ENCODE measurements at places on chromosomes 5 and 9. TPM values are rescaled to one million over a fixed set of nuclear protein-coding genes. Genes with fewer than 3 reads are reported as not detected.

- DNase-seq = no peak
These were observed 1.0 kb downstream of the FAM221B start for GRCh38 chr9:35827486-35827885.

DNA sequence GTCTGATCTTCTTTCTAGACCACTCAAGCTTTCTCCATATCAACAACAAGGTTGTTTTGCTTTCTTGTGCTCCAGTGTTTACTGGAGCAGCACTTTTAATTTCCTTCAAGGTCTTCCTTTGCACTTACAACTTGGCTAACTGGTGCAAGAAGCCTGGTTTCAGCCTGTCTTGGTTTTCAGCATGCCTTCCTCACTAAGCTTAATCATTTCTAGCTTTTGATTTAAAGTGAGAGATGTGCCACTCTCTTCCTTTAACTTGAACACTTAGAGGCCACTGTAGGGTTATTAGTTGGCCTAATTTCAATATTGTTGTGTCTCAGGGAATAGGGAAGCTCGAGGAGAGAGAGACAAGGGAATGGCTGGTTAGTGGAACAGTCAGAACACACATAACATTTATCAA, 13.4 kb downstream of the AK3 start:
- DNase-seq = no peak

GRCh38 chr5:90645024-90645610, 86.5 kb downstream of the ADGRV1 start:
- no peak for DNase-seq

- DNase-seq = no peak
These were observed 125.7 kb downstream of the SEMA6A start for GRCh38 chr5:116448870-116449427.

DNA sequence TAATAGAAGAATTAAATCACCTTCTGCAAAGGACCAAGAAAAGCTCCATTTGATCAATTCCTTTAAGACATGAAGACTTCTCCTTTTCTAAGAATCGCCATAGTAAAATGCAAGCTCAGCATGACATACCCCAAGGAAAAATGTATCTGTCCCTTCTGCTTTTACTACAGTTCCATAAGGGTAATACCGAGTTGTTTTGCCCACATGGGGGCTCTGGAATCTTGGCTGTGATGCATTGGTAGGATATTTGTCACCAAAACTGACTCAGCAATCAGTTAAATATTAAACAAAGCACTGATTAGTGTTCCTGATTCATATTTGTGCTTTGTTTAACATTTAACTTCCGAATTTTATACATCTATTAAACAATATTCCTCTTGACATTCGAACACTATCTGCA, 24.3 kb upstream of the KCNIP1 start:
- no peak for DNase-seq

- no peak for DNase-seq
These were observed 303.6 kb upstream of the ZNF608 start for GRCh38 chr5:125049721-125050702.

GRCh38 chr5:109690242-109690974, 681 bp downstream of the MAN2A1 start:
- peak; percentile 55 for DNase-seq

GRCh38 chr9:111926421-111926875, 29.8 kb downstream of the UGCG start:
- DNase-seq = no peak

GRCh38 chr9:127654619-127655018, 42.5 kb downstream of the STXBP1 start:
- DNase-seq = no peak

DNA sequence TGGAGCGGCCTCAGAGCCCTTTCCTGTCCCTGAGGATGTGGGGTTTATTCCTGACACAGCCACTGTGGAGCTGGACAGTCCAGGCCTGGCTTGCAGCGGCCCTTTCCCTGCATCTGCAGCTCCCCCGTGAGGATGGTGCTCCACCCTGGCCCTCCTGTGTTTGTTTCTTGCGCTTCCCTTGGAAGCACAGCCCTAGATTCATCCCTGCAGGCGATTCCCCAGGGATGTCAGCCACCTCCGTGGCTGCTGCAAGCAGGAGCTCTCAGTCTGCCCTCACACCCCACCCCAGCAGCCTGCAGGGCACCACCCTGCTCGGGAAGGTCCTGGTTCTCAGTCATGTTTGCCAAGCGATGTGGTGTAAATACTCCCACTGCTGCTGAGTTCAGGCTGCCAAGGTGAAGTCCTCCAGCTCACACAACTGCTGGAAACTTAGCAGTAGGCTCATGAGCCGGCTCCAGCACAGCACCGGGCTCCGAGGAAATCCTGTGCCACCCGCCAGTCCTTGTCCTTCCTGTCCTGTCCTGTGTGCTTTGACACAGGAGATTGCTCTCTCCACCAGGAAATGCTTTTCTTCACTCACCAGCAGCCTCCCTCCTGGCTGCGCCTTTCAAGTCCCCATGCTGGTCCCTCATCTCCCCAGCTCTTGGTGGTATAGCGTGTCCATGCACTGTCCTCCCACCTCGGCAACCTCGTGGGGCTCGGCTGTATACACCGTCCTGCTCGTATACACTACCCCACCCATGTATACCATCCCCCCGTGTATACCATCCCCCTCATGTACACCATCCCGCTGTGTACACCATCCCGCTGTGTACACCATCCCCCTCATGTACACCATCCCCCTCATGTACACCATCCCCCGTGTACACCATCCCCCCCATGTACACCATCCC, 16.2 kb downstream of the ROPN1L start:
- DNase-seq = no peak

- DNase-seq = no peak
These were observed 362.7 kb downstream of the OSTF1 start for GRCh38 chr9:75451045-75451444.

- DNase-seq = no peak
These were observed 20.7 kb downstream of the ITGA1 start for GRCh38 chr5:52808316-52808901.

GRCh38 chr9:123999661-124000060, 11.9 kb upstream of the LHX2 start:
- no peak for DNase-seq

- no peak for DNase-seq
These were observed 103.8 kb downstream of the MAP1B start for GRCh38 chr5:72210888-72211678.

- no peak for DNase-seq
These were observed 389.0 kb downstream of the TAF11L14 start for GRCh38 chr5:18023275-18023674.

GRCh38 chr5:119011186-119011585, 22.8 kb upstream of the DTWD2 start:
- DNase-seq = no peak

DNA sequence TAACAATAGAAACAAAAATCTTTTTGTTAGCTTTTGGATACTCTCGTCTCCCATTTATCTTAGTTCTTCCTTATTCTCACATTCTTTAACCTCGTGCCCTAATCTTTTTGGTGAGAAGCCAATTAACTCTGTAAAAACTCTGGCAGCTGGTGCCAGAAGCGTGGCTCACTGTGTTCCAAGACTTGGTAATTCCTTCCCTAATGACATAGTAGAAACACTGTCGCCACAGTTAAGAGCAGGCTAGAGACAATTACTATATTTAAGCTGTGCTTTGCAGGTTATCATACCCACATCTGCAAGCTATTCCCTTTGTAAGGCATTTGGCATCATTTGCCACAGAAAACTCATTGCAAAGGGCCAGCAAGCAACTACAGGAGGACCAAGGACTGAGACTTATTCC, 160.9 kb upstream of the PIK3R1 start:
- DNase-seq = no peak

GRCh38 chr9:127087411-127087810, 35.0 kb downstream of the ANGPTL2 start:
- no peak for DNase-seq

DNA sequence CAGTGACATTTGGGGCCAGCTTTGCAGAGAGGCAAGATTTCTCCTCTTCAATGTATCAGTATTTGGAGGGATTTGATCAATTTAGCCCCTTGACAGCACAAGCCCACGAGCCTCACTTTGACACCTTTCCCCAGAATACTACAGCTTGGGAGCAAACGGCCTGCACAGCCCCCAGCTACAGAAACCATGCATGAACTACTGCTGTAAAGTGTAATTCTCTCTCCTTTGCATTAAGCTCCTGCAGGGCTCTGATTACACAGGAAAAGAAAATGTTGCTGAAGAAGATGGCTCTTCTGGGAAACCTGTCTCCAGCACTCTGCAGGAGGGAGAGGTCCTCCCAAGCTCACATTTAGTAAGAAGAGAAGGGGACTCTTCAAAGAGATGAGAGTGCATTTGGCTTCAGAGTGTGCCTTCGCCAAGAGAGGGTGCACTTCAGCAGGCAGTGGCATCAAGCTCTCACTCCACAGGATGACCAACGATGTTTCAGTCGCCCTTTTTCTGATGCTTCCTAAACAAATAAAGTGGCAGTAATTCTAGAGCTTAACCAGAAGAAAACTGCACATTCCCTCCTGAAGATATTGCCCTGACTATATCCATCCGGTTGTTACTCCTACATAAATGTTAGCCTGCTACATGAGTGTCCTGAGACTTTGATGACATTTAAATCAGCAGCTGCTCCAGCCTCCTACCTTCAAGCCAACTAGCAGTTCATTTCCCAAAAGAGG, 272.2 kb downstream of the AUH start:
- no peak for DNase-seq

- DNase-seq = no peak
These were observed 37.4 kb downstream of the CSNK1G3 start for GRCh38 chr5:123549256-123549904.

- DNase-seq = no peak
These were observed 45.9 kb downstream of the MEGF9 start for GRCh38 chr9:120668399-120668798.

- no peak for DNase-seq
These were observed 4.1 kb downstream of the PTGS1 start for GRCh38 chr9:122374885-122375420.

GRCh38 chr5:157459715-157460599, at the start of gene NIPAL4:
TSS of gene NIPAL4 (plus strand) at chr5:157460213. CDS start at chr5:157460321, 108 bp downstream.
- DNase-seq = no peak

Gene TAF11L5
- polyA plus RNA-seq = not detected

Gene STPG3
- 1.0 TPM for polyA plus RNA-seq

Gene ARHGEF37
- polyA plus RNA-seq = 6.2 TPM

Gene MAPK9
- 40.2 TPM for polyA plus RNA-seq

Gene KCNV2
- 0.38 TPM for polyA plus RNA-seq

Gene F12
- polyA plus RNA-seq = 16.2 TPM

Gene HSPB3
- polyA plus RNA-seq = not detected

Gene SPATA9
- 2.1 TPM for polyA plus RNA-seq

Gene FKBP15
- polyA plus RNA-seq = 33.6 TPM

Data from left renal cortex interstitium (tissue), 4 donors.